ENCODE measurements at places on chromosomes 2 and 18. TPM values are rescaled to one million over a fixed set of nuclear protein-coding genes. Genes with fewer than 3 reads are reported as not detected.

Gene STON1
- total RNA-seq, result 3.5 TPM

Gene OSR1
- not detected for total RNA-seq

DNA sequence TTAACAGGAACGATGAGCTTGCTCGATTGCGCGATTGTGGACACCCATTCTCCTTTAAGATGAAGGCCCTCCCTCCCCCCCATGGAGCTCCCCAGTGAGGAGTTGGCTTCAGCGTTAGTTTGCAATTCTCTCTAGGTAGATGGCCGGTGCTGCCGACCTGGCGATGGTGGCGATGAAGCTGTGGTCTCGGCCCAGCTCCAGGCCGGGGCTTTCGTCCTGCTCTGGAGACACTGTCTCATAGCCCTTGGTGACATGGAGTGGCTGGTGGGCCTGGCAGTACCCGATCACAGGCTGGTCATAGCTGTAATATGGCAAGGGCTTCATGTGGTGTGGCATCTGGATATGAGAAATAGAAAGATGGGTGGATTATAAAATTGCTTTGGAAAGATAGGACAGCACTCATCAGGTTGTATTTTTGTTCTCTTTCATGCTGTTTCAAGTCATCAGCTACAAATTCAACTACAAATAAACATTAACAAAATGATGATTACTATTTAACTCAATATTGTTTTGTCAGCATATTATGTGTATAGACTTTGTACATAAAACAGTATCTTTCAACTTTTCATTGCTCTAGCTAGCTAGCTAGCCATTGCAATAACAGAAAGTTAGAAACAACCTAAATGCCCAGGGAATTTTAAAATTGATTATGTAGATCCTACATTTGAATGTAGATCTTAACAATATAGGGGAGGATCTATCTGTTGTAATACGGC is 773.4 kb downstream of the LRRTM4 start:
- DNase-seq, result no peak

Gene PPP1CB
- total RNA-seq, result 153 TPM

DNA sequence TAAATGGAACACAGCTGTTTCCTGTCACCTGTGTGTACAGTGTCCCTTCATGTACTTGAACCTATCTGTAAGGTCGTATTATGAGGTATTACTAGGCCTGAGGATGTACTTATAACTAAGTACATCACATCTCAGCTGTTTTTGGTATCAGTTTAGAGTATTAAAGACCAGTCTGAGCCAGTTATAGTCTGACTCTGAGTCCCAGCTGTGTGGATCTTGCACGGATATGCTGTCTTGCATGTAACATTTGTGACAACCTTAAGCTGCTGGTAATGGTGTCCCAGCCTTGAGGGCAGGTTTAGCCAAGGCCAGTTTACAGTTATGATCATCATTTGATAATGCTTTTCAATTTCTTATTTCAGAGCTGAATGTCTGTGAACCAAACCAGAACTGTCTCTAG is 496.3 kb downstream of the SLC4A3 start:
- DNase-seq, result no peak

Gene MAPRE2
- 40.2 TPM for total RNA-seq

Gene ARMC9
- total RNA-seq, result 0.88 TPM

DNA sequence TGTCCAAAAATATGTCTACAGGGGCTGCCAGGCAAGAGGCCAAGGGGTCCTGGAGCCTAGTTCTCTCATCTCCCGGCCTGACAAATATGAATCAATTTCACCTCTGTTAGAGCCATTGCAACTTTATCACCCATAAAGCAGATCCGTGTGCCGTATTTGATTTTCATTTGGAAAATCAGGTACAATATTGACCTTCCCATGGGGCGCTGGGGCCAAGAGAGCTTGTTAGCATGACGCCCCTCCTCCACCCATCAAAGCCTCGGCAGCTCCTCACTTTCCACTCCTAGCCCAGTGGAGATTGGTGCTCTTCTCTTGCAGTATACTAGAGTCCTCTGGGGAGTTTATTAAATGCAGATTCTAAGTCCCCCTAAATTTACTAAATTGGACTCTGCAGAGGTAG is 96.8 kb downstream of the CAPN13 start:
- peak; percentile 33 for DNase-seq

DNA sequence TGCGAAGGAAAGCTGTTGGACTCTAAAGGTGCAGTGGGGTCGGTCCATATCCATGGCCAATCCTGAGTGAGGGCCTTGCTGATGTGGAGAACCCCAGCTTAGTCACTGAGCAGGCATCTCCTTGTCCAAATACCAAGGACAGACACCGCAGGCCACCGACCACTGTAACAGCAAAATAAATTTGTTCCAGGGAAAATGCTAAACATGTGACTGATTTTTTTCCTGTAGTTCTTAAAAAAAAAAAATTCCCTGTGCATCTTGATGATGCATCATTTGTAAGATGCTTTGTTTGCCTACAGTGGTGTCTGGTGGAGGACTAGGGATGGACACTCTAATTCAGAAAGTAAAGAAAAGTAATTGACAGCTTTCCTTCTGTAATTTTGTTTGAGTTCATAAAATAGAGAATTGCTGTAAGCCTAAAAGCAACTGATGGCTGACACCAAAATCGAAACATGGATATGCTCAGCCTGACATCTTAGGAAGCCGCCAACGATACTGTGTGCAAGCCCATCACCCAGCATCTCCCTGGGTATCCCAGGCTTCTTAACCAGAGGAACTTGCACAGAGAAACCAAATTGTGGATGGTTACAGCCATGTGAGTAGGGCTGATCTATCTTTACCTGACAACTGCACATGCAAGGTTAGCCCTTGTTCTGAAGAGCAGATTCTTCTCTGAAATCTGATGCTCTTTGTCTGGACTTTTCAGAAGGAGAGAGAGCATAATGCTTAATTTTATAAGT is 188.6 kb downstream of the ARL4C start:
- no peak for DNase-seq

- DNase-seq, result no peak
Measured at GRCh38 chr2:63055226-63056106, 4.8 kb downstream of the OTX1 start.

DNA sequence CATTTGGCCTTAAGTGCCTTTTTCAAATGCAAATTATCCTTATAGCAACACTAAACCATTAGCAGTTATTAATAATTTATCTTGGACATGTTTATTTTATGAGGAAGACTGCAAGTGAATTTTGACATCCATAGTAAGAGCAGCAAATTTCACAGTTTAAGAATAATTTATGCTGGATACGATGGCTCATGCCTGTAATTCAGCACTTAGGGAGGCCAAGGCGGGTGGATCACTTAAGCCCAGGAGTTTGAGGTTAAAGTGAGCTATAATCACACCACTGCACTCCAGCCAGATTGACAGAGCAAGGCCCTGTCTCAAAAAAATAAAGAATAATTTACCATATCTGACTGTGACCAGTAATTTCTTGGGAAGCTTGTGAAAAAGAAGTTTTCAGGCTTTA is 286.2 kb downstream of the TMX3 start:
- no peak for DNase-seq

GRCh38 chr2:37786191-37786698 is 114.8 kb upstream of the CDC42EP3 start:
- DNase-seq, result no peak

Gene RUFY4
- 5.1 TPM for total RNA-seq

Measured in activated CD8-positive, alpha-beta memory T cell treated with anti-CD3 and anti-CD28 coated beads, Interleukin-2, amount 10 ng/mL, durations not matched to agents 7 days and 5 days (primary cell).